ENCODE measurements at places on chromosomes 13 and 19. TPM values are rescaled to one million over a fixed set of nuclear protein-coding genes. Genes with fewer than 3 reads are reported as not detected.

Gene CATSPERD
- total RNA-seq, result not detected

Gene CYP2A6
- 0.50 TPM for total RNA-seq

Gene ZNF486
- 4.3 TPM for total RNA-seq

Gene CGB1
- total RNA-seq, result not detected

Gene OR10H1
- not detected for total RNA-seq

Gene TGFBR3L
- 1.4 TPM for total RNA-seq

Gene CGB2
- total RNA-seq, result not detected

Gene LILRB4
- 0.22 TPM for total RNA-seq

Gene OCEL1
- 5.0 TPM for total RNA-seq

Gene EID2B
- 2.4 TPM for total RNA-seq

Gene C19orf85
- not detected for total RNA-seq

Gene ATP7B
- total RNA-seq, result 0.54 TPM

Gene ICAM4
- 0.38 TPM for total RNA-seq

Gene COG6
- total RNA-seq, result 20.5 TPM

Gene NCCRP1
- total RNA-seq, result not detected

Gene TMEM255B
- total RNA-seq, result 1.1 TPM

Gene NMRK2
- not detected for total RNA-seq

Gene BRSK1
- total RNA-seq, result 4.0 TPM

Gene DLEU7
- total RNA-seq, result not detected

Gene LILRA2
- not detected for total RNA-seq

Gene PRR20D
- not detected for total RNA-seq

Gene ZNF223
- total RNA-seq, result 0.71 TPM

Gene KCNRG
- total RNA-seq, result 0.82 TPM

Gene MTMR6
- 17.7 TPM for total RNA-seq

Gene PSG11
- not detected for total RNA-seq

Gene LILRA5
- not detected for total RNA-seq

Gene KLK10
- total RNA-seq, result not detected

Gene SIGLEC14
- not detected for total RNA-seq

Gene PLEKHA4
- 4.1 TPM for total RNA-seq

Gene CKM
- total RNA-seq, result not detected

Gene ITPKC
- 8.2 TPM for total RNA-seq

Gene BEST2
- not detected for total RNA-seq

Gene PSG3
- not detected for total RNA-seq

Gene RAB8A
- total RNA-seq, result 153 TPM

Gene ZNF579
- total RNA-seq, result 12.2 TPM

Gene TMEM205
- total RNA-seq, result 33.7 TPM

Gene ELAVL1
- 161 TPM for total RNA-seq

Gene ZNF90
- 7.5 TPM for total RNA-seq

Gene LILRA1
- not detected for total RNA-seq

Measured in activated T-cell treated with anti-CD3 and anti-CD28 coated beads, Interleukin-2, amount 50 U/mL, for 4 hours (primary cell).